Stimulated activated CD4-positive, alpha-beta T cell treated with anti-CD3 and anti-CD28 coated beads, TNF-alpha, amount 100 ng/mL, for 48 hours (primary cell): ENCODE measurements at places on chromosomes 4 and X.

DNA sequence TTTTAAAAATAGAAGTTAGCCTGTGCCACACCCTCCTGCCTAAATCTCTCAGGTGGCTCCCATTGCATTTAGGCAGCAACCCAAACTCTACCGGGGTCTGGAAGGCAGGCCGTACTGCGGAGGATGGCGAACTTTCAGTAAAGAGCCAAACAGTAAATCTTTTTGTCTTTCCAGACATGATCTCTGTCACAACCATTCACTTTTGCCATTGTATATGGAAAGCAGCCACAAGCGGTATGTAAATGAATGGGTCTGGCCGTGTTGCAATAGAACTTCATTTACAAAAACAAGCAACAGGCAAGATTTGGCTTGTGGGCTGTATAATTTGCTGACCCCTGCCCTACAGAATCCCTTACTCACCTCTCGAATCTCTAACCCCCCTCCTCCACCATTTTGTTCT, 3.3 kb downstream of the RADX start:
- no peak for DNase-seq

- DNase-seq, result no peak
Measured at GRCh38 chrX:28472926-28473325, 114.3 kb upstream of the IL1RAPL1 start.

GRCh38 chr4:56370377-56370776, 16.9 kb downstream of the AASDH start:
- DNase-seq, result no peak

DNA sequence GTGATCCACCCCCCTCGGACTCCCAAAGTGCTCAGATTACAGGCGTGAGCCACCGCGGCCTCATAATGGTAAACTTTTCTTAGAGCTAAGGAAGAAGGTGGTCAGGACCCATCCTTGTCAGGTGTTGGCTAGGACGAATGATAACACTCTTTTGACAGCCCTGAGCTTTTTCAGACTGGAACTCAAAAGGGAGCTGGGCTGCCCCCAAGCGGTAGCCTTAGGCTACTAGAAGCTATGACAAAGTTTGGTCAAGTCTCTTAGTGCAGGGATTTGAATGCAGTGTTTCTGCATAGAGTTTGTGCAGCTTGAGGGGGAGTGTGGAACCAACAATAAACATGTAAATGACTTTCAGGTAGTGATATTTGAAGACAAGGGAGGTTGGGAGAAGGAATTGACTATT, 11.8 kb upstream of the HSD17B10 start:
- DNase-seq, result no peak

- DNase-seq, result no peak
Measured at GRCh38 chr4:48258845-48259397, 10.7 kb downstream of the TEC start.

DNA sequence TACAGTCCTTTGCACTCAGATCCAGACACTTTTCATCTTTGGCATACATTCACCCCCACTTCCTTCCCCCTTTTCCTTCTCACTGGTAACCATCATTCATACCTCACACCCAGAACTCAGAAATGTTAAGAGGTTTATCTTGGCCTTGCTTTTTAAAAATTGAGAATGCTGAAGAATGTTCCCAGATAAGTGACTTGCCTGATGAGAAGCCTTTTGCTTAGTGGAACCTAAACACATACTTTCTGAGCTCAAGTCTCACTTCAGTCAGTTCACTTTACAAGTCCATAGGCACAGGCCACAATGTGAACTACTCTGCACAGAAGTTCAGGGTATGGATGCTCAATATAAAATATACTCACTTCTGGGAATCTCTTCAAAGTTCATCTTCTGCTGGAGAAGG, 129.4 kb downstream of the GRIA3 start:
- DNase-seq, result no peak

DNA sequence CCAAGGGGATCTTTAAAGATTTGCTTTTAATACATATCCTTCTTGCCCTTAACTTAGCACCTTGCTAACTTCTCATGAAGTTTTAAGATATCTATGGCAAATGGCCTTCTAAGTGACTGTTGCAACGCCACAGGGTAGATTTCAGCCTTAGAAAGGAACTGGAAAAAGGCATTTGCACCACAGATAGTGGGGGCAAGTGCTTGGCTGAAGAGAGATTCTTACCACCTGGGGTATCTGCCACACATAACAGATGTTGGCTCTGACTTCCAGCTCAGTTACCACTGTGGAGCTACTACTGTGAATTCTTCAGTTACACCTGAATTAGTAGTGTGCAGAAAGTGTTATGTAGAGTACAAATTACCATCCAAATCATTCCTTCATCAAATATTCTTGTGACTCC, 302.6 kb downstream of the PPP3CA start:
- DNase-seq, result no peak

GRCh38 chr4:154014407-154015321, 225.8 kb upstream of the SFRP2 start:
- no peak for DNase-seq

DNA sequence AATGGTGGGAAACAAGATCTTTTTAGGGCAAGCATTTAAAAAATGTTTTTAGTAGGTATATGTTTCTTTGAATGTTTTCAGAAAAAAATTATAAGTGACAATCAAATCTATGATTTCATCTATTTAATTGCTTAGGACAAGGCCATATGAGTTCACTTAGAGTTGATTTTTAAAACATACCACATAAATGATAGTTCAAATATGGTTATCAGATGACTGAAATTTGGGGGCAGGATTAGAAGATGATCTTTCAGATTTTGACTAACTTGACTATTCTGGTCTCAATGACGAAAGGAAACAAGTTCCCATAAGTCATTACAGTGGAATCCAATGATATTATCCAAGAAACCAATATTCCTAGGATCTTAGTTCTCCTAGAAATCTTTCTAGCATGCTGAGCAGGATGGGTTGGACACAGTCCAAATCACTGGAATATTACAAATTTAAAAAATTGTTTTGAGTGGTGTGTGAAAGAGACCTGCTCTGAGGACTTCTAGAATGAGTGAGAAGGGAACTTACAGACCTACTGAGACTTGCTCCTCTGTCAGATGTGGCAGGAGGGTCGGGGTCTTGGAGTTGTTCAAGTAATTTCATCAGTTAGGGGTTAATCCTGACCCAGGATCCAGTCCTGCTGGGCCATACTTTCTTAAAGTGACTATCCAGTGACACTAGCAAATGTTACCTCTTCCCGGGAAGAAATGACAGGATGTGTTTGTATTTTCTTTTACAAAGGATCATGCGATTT, 20.0 kb downstream of the RHOH start:
- no peak for DNase-seq

DNA sequence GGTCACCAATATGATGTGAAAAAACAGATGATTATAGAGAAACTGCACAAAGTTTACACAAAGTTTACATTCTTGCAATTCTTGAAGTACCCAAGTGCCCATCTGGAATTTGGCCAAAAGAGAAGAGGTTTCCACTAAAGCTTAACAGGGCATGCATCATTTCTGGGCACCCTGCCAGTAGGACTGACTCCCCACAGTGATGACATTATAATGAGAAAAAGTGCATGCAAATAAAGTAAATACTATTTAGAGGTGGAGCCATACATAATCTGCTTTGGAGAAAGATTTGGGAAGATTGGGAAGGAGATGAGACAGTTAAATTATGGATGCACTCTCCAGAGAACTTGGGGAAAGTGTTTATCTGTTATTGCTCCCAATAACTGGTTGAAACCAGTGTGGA, 93.7 kb upstream of the TRPC3 start:
- no peak for DNase-seq

GRCh38 chrX:150849486-150849885, 49.0 kb downstream of the CD99L2 start:
- DNase-seq, result no peak

GRCh38 chr4:80911458-80911857, 119.0 kb upstream of the BMP3 start:
- no peak for DNase-seq

DNA sequence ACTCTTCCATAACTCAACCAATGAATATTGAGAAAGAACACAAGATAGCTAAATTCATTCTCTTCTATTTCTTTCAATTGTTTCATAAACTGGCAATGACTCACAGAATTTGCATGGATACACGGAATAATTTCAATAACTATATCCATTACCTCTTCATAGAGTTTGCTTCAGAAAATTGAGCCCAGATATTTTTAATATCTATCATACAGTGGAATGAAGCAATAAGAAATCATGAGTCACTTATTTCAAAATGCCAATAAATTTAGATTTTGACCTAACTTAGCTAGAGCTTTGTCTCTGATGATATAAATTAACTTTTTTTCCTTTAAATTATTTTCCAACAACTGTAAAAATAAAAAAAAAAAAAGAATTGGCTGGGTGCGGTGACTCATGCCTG, 22.2 kb upstream of the MANBA start:
- DNase-seq, result no peak

DNA sequence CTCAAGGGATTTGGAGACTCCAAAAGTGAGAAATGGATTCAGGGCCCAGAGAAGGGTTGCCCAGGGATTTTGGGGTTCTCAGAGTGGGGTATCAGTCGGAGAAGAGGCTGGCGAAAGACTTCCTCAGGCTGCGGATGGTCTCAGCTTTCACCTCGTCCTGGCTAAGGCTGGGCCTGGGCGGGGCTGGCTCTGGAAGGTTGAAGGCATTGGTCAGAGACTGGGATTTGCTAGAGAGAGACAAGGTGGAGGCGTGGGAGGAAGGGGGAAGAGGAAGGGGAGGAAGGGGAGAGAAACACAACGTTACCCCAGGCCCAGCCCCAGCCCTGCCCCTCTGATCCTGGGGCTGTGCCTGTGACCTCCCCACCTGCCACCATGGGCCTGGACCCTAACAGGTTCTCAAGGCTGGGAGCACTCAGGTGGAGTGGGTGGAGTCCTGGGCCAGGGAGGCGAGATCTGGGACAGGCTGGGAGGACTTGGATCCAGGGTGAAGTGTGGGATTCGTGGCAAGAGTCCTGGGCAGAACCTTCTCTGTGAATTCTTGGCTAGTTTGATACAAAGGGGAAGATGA, 9.4 kb upstream of the TIMP1 start:
- DNase-seq, result no peak

DNA sequence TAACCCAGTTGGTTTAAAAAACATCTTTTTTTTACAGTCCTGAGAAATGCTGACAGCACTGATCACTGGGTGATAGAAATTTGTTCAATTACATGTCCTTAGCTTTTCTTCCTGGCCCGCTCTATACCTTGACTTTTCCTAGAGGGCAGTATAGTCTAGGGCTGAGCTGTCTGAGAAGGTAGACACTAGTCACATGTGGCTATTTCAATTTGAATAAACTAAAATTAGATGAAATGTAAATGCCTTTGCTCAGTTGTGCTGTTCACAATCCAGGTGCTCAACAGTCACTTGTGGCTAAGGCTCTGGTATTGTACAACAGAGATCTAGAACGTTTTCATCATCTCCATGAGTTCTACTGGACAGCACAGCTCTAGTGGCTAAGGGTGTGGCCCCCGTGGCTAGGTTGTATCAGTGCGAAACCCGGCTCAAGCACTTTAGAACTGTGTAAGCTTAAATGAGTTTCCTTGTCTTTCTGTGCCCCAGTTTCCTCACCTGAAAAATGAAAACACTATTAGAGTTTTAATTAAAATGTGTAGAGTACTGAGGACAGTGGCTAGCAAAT, 111.6 kb upstream of the WDR17 start:
- DNase-seq, result no peak

- DNase-seq, result no peak
Measured at GRCh38 chr4:2574863-2575262, 38.4 kb downstream of the FAM193A start.

DNA sequence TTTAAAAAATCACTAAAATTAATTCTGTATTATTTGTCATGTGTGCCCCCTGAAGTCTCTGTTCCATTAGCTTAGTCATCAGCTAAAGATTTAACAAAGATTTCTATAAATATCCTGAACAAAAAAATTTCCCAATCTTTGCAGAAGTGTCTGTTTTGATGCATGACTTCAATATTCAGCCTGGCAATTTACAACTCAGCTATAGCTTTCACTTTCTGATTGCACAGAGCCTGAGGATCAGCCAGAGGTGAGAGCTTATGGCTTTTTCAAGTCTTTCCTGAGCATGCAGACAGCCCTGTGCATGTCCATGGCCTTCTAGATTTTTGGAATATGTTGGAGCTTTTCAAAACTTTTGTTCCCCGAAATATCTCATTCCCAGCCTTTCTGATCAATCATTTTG, 420.1 kb downstream of the ZNF674 start:
- no peak for DNase-seq

- no peak for DNase-seq
Measured at GRCh38 chrX:38216642-38217041, 4.0 kb downstream of the SRPX start.

DNA sequence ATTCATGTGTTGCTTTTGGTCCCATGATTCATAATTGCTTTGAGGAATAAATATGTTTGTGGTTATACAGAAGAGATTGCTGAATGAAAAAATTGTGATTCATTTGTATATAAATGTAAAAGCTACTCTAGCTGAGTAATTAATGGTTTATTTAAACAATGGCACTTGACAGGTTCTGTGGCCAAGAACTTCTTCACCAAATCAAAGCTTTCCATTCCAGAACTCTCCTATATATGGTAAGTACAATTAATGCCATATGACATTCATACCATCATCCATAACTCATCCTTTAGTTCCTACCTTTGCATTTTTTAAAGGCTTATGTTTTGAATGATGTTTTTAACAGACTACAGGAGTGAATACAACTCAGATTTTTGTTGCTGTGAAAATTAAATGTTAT, 105.8 kb downstream of the REPS2 start:
- DNase-seq, result no peak

- DNase-seq, result no peak
Measured at GRCh38 chr4:116590648-116591047, 494.7 kb downstream of the TRAM1L1 start.

DNA sequence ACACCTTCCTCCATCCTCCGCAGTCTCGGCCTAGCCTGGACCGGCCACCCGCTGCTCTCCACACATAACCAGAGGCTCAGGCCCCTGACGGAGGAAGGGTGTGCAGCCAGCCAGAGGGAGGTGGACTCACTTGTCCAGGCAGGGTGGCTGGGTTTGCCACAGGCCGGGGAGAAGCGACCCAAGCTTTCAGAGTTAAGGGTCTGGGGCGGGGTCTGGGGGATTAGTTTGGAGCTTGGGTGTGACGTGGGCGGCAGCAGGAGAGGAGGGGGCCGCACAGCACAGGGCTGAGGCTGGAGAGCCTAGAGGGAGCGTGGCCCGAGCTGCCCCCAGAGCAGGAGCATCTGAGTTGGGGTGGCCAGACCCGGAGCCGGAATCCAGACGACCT, 22.4 kb upstream of the CPLX1 start:
- DNase-seq, result no peak

DNA sequence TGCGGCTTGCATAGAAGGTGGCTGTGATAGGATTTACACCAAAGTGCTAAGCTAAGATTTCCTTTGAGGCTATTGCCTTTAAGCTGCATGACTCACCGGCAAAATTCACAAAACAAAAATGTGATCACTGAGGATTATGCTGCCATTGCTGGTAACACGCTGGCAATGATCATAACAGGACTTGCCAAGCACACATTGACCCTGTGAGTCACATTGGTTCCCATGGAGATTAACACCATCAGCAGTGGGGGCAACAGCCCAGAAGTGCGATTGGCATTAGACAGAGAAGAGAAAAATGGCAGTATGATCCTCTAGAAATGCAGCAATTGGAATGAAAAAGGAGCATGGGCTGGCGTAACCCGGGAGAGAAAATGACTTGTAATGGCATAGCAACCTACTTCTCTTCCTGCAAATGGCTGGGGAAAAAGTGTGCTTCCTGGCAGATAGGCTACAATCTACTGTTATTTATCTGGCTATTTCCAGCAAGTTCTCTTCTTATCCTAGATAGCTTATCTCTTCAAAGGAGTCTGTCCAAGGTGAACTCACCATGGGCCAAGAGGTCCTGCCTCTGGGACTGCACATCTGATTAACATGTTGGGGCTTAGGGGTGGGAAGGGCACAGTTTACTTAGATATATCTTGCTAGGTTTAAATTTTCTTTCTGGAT, 314.2 kb upstream of the IGFBP7 start:
- DNase-seq, result no peak

GRCh38 chr4:41750121-41750625, 1.6 kb upstream of the PHOX2B start:
- no peak for DNase-seq
